Non-pigmented ciliary epithelial cell (primary cell): ENCODE measurements at places on chromosomes 1 and 21.

DNA sequence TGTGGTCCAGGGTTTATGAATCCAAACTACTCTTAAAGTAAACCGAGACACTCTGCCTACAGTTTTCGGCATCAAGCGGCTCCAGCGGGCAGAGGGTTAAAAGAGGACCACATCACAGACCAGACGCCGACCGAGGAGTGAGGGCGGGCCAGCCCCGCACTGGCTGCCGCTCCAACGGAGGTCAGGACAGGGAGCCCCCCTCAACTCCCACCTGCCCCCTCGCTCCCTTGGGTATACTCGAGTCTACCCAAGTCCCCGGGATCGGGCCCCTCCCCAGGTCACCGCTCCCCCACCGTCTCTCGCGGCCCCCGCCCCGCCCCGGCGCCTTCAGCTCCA lies 312 bp downstream of the ARNT start:
- DNase-seq = no peak

GRCh38 chr21:29155118-29155932 lies 24.9 kb downstream of the MAP3K7CL start:
- no peak for DNase-seq

GRCh38 chr1:9286556-9286955 lies 6.1 kb upstream of the SPSB1 start:
- DNase-seq = no peak

DNA sequence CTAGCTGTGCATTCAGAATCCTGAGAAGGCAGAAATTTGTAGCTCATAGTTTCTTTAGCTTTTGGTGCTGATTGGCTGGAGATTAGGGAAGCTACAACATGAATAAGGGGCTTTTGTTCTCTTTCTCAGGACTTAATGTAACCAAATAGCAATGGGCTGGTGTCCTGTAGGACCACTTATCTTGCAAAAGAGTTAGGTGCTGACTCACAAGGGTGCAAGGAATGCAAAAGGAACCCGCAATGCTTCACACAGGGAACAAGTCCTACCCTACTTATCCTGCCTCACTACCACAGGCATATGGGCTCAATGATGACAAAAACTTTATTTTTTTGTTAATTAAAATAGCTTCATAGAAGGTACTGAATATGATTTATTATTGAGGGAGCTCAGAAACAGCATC lies 541.5 kb downstream of the AMY1C start:
- DNase-seq = no peak

DNA sequence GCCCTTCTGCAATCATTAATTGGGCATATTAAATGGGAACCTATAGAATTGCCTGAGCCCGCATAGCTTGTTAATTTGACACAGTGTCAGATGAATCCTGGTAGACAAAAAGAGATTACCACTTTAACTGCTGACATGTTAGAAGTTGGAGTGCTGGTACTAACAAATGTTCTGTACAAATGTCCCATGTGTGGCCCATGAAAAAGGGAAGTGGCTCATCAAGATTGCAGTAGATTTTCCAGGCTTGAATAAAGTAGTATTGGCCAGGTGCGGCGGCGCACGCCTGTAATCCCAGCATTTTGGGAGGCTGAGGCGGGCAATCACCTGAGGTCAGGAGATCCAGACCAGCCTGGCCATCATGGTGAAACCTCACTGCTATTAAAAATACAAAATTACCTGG lies 45.6 kb downstream of the GNPAT start:
- DNase-seq = no peak

DNA sequence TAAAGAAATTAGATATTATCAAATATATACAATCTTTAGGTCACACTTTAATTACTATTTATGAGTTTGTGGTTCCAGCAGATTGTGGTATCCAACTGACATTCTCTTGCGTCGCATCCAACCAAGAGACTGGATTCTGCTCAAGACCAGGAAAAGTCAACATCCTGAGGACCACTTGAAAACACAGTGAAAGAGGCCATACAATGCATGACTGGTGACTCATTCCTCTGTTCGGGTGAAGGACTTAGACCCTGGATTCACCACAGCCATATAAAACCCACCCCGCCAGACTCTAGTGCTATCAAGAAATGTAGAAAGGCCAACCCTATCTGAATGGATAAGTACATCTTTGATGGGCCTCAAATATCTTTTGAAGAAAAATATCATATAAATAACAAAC lies 14.5 kb upstream of the CFHR4 start:
- DNase-seq = no peak
